ENCODE measurements at places on chromosomes 12 and 14. TPM values are rescaled to one million over a fixed set of nuclear protein-coding genes. Genes with fewer than 3 reads are reported as not detected.

- no peaks in the 10 kb centered on the region for H3K27me3 ChIP-seq
- peaks cover 3% of the 10 kb centered on the region for H3K36me3 ChIP-seq
- no peaks in the 10 kb centered on the region for H3K4me1 ChIP-seq
- H3K4me3 ChIP-seq: no peak overlapping the region
- no peak overlapping the region for H3K27ac ChIP-seq
- DNase-seq: no peak
Observed at GRCh38 chr14:33972583-33973081, 21.8 kb upstream of the EGLN3 start.

DNA sequence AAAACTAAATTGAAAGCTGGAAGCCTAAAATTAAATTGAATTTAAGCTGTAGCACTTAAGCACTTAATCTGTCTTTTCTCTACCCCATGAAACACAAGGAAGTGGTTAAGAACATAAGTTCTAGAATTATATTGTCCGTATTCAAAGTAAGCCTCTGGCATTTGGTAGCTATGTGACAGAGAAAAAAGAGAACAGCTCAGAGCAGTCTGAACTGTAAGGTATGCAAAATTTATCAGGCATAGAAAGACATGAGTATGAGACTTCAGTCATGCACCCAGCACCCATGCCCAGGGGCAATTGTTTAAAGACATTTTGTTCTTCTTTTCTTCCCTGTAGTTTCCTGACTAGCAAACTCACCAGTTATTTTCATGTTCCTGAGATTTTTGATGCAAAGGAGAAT lies 116.7 kb downstream of the KCNMB4 start:
- H3K27me3 ChIP-seq: no peaks in the 10 kb centered on the region
- no peak overlapping the region for H3K27ac ChIP-seq
- DNase-seq: no peak
- no peaks in the 10 kb centered on the region for H3K4me1 ChIP-seq

GRCh38 chr12:132085291-132085635 lies 58.9 kb downstream of the DDX51 start:
- peak overlapping the region; percentile 95 for H3K4me3 ChIP-seq
- H3K27ac ChIP-seq: peak overlapping the region; percentile 87
- no peak for DNase-seq
- H3K4me1 ChIP-seq: peaks cover 27% of the 10 kb centered on the region

Gene ANKS1B
- total RNA-seq: 8.4 TPM

- H3K27me3 ChIP-seq: peaks cover 13% of the 10 kb centered on the region
- H3K27ac ChIP-seq: peak overlapping the region; percentile 0
- H3K36me3 ChIP-seq: peaks cover 7% of the 10 kb centered on the region
- peak; percentile 52 for DNase-seq
Observed at GRCh38 chr12:24901576-24902461, 47.1 kb downstream of the BCAT1 start.

DNA sequence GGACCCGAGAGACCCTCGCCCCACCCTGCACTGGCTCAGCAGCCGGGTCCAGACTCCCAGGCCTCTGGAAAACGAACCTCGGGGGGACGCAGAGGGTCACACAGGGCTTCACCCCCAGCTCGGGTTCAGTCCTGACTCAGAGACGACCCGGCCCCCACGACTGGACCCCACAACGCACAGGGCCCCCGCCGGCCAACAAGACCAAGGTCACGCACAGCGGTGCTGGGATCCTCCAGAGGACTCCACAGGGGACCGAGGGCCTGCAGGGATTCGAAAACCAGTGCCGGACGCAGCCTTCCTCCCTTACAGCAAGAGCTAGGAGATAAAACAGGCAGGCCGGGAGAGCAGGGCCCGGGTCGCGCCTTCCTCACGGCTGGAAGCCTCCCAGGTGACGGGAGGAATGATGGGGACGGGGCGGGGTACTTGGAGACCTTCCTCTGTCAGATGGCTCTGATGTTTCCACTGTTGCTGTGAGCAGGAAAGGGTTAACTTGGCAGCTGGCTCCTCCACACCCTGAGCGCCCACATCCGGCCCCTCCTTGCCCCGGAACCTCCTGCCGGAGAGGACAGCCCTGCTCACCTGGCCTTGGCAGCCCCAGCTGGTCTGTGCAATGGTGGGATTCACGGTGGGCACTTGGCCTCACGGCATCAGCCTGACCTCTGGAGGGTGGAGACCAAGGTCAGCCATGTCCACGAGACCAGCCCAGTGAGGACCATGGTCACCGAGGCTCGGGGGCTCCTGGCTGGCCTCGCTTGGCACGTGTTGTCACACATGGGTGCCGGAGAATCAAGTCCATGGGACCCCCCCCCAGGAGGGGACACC lies 46.2 kb downstream of the GALNT9 start:
- no peaks in the 10 kb centered on the region for H3K36me3 ChIP-seq
- H3K4me1 ChIP-seq: peaks cover 5% of the 10 kb centered on the region
- no peak for DNase-seq
- H3K27me3 ChIP-seq: peaks cover 41% of the 10 kb centered on the region
- no peak overlapping the region for H3K4me3 ChIP-seq

Gene MMP19
- total RNA-seq: not detected
